ENCODE measurements at places on chromosomes 3 and 15.

DNA sequence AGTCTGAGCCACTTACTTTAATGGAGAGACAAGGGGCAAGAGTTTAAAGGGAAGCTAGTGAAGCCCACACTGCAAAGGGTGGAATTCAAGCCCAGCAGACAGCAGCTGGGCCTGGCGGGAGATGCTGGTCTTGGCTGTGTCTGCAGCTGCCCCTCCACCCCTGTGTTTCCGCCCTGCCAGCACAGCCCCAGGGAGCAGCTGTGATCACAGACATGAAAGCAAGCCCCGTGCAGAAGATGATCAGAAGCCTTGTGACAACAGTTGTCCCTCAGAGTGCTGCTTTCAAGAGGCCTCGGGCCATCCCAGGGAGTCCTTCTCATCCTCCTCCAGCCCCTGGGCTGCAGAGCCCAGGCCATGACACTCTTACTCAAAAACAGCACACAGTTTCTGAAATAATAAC lies 24.1 kb upstream of the SLC6A1 start:
- no peak for DNase-seq

DNA sequence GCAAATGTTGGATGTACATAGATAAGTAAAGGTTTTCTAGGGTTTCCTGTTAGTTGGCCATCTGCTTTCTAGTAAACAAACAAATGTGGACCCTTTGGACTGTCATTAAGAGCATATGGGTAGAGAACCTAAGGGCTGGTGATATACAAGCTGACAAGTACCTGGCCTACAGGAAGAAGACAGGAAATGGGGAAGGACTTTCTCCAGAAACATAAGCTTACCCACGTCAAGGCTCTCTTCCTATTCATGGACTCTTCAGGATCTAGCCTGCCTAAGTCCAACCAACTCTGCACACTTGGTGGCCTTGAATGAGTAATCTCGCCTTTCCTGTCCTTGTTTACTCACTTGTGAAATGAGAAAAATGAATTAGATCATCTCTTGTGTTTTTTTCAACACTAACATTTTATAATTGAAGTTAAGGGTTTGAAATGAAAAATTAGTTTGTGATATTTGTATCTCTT lies 22.2 kb upstream of the GOLIM4 start:
- DNase-seq: no peak

DNA sequence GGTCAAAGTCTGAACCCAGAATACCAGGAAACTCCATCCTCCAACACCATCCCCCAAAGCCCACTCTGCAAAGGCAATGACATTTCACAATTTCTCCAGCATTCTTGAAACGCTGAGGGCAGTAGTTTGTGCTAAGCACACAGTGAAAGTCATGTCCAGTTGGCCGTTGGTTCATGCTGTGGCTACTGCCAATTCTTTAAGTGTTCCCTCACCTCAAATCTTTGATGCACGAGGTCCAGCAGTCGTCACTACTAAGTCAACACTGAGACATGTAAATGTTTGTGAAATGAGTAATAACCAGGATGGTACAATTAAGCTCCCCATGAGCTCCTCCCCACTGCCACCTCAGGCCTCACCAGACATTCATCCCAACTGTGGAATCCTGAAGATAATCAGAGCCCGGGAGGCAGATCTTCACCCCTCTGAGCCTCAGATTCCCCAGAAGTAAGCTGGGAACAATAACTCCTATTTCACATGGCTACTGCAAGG lies 7.0 kb downstream of the SUCLG2 start:
- no peak for DNase-seq

- DNase-seq: no peak
Measured at GRCh38 chr3:113794526-113794925, 44.1 kb upstream of the GRAMD1C start.

DNA sequence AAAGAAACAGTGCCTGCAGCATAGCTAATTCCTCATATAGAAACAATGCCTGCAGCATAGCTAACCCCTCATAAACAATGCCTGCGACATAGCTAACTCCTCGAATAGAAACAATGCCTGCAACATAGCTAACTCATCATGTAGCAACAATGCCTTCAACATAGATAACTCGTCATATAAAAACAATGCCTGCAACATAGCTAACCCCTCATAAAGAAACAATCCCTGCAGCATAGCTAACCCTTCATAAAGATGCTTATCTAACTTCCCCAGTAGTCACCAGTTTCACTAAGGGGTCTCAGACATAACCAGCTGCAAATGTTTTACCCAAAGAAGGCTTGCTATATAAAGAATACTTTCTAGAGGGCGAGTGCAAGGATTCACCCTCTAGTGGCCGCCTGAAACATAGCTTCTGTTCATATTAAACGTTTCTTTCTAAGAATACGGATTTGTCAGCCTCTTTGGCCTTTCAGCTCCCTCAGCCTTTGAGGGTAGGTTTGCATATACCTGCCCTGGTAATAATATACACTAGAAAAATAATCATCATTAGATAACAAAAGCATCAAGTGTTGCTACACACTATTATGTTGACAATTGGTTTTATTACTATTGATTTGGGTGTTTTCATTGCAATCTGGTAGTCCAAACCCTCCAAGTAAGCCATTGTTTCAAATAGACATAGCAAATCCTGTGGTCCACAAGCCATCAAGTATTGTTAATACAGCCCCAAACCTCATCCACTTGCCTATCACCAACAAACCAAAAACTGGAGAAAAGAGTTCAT lies 44.4 kb upstream of the FAN1 start:
- no peak for DNase-seq

DNA sequence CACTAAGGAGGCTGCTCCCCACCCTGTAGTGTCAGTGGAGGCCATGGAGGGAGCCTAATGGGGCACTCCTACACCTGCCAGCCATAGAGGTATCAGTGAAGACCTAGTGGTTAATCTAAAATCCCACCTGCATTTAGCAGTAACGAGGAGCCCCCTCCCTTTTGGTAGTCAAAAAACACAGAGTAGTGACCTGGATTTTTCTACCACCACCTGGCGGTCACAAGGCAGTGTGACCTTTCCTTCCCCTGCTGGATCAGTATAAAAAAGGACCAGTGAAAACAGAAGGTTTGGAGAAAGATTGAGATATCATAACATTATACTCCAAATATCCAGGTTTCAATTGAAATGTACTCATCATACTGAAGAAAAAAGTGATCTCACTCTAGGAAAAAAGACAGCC lies 241.2 kb downstream of the PYDC2 start:
- no peak for DNase-seq

- DNase-seq: no peak
Measured at GRCh38 chr15:53536479-53537120, 222.9 kb downstream of the WDR72 start.

- no peak for DNase-seq
Measured at GRCh38 chr15:85929786-85930185, 135.1 kb upstream of the KLHL25 start.

DNA sequence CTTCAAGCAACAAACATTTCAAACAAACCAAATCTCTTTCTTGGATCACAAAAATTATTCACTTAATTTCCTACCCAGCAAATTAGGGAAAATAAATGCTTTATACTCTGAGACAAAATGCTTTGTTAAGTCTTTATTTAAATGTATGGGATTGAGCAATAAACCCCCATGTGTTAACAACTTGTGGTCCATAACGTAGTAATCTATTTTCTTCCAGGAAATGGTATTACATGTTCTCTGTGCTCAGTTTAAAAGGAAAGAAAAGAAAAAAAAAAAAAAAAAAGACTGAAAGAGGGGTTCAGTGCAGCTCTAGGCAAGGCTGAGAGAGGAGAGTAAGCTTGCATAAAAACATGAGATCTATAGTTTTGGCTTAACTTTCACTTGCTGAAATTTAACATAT lies 102.3 kb downstream of the PIK3CB start:
- no peak for DNase-seq

DNA sequence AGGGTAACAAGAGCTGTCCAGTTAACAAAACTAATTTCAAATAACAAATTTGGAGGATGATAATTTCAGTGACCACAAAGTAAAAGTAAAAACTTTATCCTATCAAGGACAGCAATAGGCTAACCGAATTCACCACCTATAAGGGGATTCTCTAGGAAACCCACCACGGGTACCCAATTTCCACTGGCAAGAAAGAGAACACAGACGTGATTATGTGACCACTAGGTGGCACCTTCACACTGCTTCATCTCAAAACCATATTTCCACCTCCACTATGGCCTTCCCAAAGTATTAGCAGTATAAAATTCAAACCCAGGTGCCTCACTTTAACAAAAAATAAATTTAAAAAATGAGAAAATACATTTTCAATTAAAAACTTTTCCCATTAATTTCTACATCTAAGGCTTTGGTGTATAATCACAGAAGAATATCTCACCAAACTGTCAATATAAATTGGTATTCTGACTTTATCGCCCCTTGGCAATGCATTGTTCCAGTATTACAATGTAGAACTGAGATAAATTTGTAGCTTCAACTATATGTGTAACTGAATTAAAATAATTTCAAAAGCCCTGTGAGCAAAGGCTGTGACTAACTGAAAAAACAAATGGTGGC lies 96.5 kb downstream of the FSIP1 start:
- peak; percentile 37 for DNase-seq

- no peak for DNase-seq
Measured at GRCh38 chr3:65974509-65974908, 64.2 kb downstream of the MAGI1 start.

- DNase-seq: no peak
Measured at GRCh38 chr3:54797111-54797510, 130.7 kb downstream of the LRTM1 start.

- peak; percentile 33 for DNase-seq
Measured at GRCh38 chr15:55434989-55435825, 26.9 kb downstream of the PIERCE2 start.

GRCh38 chr15:81281766-81282605 lies 42.0 kb downstream of the STARD5 start:
- DNase-seq: no peak

GRCh38 chr3:179196098-179196497 lies 47.9 kb downstream of the PIK3CA start:
- no peak for DNase-seq

DNA sequence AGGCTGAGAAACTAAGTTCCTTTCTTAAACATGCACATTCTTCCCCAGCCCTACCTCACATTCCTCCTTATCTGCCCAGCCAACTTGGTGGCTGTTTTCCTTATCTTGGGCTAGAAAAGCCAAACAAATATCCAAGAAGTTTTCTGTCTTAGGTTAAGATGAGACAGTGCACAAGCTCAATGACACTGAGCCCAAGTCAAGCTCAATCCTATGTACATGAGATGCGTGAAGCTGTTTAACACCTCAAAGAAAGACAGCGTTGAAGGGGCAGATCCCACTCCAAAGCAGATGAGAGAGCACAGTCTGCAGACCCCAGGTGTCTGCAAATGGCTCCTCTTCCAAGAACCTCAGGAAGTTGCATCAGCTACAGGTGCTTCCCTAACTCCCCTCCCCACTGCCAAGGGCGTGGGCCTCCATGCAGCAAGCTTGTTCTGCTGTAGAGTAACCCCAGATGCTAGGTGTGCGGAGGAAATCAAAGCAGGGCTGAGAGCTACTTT lies 16.6 kb downstream of the LRRC2 start:
- no peak for DNase-seq

DNA sequence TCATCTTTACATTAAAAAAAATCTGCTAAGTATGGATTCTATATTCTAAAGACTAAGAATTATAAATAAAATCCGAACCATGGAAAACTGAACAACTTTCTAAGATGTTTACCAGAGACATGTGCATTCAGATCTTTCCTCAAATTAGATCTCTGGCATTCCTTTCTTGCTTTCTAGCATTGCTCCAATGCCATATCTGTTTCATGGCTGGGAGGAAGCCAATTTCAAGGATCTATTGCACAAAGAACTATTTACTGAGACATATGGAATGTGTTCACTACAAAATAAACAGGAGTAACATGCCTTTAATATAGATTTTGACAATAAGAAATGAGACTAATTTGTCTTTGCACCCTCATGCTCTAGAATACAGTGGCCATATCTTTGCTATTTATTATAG lies 45.1 kb upstream of the NANOGP8 start:
- no peak for DNase-seq

GRCh38 chr3:185983495-185984141 lies 45.8 kb upstream of the TRA2B start:
- no peak for DNase-seq

DNA sequence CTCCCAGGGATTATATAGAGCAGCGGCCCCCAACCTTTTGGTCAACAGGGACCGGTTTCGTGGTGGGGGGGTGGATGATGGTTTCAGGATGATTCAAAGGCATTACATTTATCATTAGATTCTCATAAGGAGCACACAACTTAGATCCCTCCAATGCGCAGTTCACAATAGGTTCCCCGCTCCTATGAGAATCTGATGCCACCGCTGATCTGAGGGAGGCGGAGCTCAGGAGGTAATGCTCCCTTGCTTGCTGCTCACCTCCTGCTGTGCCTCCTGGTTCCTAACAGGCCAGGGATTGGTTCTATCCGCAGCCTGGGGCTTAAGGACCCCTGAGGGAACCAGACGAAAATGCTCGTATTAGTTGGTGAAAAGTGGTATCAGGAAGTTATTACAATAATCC lies 1.3 kb upstream of the HACD2 start:
- DNase-seq: no peak

DNA sequence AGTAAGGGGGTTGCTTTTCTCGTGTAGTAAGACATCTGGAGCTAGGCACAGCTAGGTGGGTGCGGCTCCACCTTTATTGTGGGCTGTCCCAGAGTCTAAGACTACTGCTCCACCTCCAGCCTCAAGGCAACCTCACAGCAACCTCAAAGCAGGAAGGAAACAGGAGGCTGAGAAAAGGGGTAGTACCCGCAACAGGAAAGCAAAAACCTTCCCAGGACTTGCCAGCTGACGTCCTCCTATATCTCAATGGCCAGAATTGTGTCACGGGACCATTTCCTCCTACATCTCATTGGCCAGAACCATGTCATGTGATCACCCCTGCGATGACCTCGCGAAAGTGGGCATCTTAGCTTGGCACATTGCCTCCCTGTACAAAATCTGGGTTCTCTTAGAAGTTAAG lies 4.3 kb upstream of the GPR160 start:
- no peak for DNase-seq

GRCh38 chr3:58351920-58352319 lies 19.2 kb downstream of the PXK start:
- DNase-seq: no peak

GRCh38 chr3:123476967-123477750 lies 28.3 kb upstream of the ADCY5 start:
- no peak for DNase-seq

All from glomerular endothelial cell (primary cell).